ENCODE measurements at places on chromosomes 4 and X. TPM values are rescaled to one million over a fixed set of nuclear protein-coding genes. Genes with fewer than 3 reads are reported as not detected.

SRP72 gene
- 97.6 TPM for total RNA-seq

BEND4 gene
- total RNA-seq, result 0.38 TPM

CXorf49 gene
- not detected for total RNA-seq

CACNA1F gene
- total RNA-seq, result 0.31 TPM

GYPA gene
- total RNA-seq, result not detected

ETNPPL gene
- not detected for total RNA-seq

RASL11B gene
- total RNA-seq, result not detected

ABCE1 gene
- 196 TPM for total RNA-seq

P2RY8 gene
- 0.38 TPM for total RNA-seq

CLCN4 gene
- total RNA-seq, result 3.1 TPM

TNMD gene
- under 0.01 TPM for total RNA-seq

HDX gene
- 4.2 TPM for total RNA-seq

DDIT4L gene
- total RNA-seq, result 1.9 TPM

SSX2 gene
- total RNA-seq, result not detected

Measured in bladder microvascular endothelial cell (primary cell).